Smooth muscle cell of the brain vasculature (primary cell): ENCODE measurements at places on chromosomes 5 and 9.

DNA sequence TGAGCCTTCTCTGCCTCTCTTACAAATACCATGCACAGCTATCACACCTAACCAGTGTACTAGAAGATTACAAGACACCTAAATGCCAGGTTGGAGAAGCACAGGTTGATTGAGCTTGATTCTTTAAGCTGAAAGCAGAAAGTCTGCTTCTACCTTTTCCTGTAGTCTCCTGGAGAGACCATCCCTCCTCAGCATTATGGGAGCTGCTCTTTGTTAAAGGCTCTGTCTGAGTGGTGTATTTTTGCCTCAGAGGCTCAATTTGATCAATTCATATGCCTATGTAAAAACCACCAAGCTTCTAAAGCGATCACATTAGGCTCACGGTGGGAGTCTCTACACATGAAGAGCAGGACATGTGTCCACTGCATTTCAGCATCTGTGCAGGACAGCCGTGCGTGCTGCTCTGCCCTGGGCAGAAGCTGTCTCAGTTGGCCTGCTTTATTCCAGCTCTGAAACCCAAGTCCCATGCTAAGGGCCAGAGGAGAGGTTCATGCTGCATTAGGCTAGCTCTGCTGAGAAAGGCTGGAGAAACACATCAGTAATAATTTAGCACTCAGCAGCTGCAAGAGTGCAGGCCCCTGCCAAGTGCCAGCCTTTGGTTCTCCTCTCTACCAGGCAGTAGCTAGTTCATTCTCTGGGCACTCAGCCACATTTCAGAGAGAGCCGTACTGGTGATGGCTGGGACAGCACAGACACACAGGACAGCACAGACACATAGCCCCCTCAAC is 41.7 kb downstream of the TMEM167A start:
- no peak for DNase-seq

DNA sequence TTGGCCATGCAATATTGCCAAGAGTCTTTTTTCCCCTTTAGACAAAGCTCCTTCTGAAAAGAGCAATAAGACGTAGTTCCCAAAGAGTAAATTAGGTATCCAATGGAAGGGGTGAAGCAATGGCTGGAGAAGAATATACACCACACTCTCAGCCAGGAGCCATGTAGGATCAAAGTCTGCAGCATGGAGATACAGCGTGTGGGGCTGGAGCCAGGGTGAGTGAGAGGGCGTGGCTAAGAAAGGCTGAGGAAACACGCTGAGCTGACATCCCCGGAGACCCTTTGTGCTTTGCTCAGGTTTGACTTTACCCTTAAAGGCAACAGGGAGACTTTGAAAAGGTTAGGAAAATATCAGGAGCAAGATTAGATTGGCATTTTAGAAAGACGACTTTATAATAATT is 87.1 kb upstream of the ELL2 start:
- no peak for DNase-seq

- DNase-seq: no peak
These were observed 91.8 kb upstream of the DPYSL3 start for GRCh38 chr5:147601652-147602051.

DNA sequence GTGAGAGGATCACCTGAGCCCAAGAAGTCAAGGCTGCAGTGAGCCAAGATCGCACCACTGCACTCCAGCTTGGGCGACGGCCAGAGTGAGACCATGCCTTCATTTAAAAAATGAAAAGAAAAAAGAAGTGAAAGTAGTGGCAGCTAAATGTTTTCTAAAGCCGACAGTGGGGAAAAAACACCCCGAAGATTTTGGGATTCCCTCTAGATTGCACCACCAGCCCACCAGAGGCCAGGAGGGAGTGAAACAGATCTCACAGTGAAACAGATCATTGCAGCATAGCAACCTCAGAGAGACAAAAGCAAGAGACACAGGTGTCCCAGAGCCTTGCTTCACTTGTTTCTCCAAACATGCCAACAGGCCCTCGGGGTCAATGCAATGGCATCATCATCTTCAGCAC is 156.8 kb downstream of the PAX5 start:
- DNase-seq: no peak

DNA sequence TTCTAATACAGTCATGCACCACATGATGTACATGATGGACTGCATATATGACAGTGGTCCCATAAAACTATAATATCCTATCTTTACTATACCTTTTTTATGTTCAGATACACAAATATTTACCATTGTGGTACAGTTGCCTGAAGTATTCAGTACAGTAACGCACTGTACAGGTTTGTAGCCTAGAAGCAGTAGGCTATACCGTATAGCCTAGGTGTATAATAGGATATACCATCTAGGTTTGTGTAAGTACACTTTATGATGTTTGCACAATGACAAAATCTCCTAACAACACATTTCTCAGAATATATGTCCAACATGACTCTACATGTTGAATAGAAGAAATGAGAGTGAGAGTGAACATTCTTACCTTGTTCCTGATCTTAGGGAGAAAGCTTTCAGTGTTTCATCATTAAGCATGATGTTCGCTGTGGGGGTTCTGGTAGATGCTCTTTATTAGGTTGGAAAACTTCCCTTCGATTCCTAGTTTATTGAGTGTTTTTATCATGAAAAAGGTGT is 31.8 kb downstream of the AMBP start:
- DNase-seq: no peak

DNA sequence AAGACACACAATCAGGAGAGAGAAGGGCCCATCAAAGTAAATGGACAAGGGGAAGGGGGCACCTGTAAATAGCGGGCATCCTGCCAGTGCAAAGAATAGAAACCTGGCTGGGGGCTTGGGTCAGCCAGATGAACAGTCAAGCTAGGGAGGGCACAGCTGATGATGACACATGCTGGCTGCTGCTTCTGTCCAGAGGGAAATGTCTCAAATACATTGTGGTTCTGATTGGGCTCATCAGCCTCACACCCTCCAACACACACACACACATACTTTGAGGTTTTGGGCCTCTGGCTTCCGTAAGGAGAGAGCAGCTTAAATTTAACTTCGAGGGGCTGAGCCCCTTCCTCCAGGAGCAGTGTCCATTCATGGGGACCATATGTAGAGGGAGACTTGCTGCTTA is 27.6 kb upstream of the SPATA31E1 start:
- no peak for DNase-seq

DNA sequence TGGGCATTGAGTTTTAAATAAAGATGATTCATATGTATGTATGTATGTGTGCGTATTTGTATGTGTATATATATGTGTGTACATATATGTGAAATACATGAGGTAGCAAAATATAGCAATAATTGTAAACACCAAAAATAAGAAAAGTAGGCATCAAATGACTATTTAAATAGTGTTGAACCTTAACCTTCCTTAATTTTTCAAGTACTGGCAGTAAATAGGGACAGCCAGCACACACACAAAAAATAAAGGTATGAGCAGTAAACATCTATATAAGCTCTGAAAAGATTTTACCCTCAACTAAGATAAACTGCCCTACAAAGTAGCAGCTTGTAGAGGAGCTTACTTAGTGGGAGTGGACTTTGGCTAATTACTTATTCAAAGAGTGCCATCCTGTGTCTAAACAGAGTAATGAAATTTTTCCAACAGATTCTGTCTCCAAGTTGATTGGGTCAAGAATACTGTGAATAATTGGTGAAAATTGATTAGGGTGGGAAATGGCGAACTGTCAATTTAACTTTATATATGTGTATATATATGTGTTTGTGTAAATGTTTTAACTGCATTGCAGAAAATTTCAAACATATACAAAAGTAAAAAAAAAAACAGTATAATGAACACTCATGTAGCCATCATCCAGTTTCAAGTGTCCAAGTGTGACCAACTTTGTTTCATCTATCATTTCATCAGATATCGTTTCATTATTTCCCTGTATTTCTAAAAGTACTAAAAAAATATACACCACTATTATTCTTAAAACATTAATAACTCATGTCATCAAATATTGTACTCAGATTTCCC is 2.0 kb upstream of the ADAMTS6 start:
- DNase-seq: no peak

GRCh38 chr5:90410178-90410762 is 714 bp upstream of the CETN3 start:
- peak; percentile 2 for DNase-seq

DNA sequence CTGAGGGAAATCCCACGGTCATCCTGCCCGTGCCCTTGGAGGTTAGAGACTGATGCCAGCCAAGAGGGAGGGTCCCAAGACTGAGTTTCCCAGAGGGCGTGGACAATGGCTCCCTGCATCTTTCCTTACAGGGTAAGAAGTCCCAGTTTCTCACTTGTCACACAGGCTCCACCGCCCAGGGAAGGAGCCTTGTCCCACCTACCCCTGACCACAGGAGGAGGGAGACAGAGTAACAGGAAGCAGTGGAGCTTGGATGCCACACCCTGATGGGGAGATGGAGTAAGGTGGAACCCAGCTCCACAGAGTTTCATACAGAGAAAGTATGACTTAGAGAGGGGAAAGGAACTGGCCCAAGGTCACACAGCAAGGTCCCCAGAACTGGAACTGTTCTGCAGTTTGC is 9.4 kb upstream of the CD74 start:
- DNase-seq: no peak

- DNase-seq: no peak
These were observed 599 bp downstream of the RAD1 start for GRCh38 chr5:34914671-34915138.

DNA sequence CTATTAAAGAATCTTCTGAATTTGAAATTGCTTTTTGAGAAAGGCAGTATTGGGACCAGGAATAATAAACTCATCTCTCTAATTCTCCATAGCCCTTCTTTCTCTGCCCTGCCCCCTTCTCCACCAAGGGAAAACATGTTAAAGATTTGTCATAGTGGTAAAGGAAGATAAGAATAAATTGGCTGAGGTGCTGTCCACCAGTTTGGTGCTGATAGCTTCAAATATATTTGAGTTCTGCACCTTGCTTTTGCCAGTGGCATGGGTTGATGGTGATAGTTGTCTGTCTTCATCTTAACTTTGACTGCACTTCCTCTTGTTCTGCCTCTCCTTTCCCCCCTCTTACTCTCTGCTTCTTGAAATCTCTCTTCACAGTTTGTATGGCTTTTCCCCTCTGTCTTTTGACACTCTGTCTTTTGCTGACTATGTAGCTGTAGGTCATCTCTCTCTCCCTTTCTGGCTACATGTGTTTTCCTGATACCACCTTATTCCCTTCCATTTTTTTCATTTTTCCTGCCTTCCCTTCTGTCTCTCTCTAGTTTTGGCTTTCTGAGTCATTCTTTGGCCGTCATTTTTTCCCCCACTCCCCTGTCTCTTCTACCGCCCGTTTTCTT is 56.6 kb downstream of the NDUFS4 start:
- DNase-seq: no peak

DNA sequence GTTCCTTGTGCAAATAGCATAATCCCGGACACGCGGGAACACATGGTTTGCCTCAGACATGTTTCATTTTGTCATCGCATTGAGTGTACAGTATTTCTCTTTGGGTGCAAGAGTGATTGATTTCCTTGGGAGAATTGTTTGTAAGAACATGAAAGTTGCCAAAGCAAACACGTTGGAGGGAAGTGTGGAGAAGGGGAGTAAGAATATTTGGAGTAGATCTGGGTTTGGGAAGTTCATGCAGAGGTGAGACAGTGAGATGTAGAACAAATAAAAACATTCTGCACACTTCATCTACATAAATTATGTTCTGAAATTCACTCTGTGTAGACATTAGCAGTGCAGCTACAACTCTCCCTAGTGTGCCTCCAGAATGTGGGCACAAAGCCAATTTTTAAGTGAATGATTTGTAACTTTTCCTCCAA is 24.0 kb downstream of the FOXD1 start:
- DNase-seq: no peak

- no peak for DNase-seq
These were observed 95.1 kb downstream of the NMUR2 start for GRCh38 chr5:152309926-152310450.

GRCh38 chr9:21153336-21154017 is 11.8 kb upstream of the IFNW1 start:
- DNase-seq: peak; percentile 7

GRCh38 chr9:86594724-86595123 is 240.5 kb upstream of the TUT7 start:
- no peak for DNase-seq

- no peak for DNase-seq
These were observed 76.2 kb downstream of the NRG2 start for GRCh38 chr5:139966856-139967255.

- no peak for DNase-seq
These were observed 41.6 kb downstream of the NEUROG1 start for GRCh38 chr5:135494196-135494595.

GRCh38 chr9:132328580-132328979 is 26.2 kb downstream of the SETX start:
- no peak for DNase-seq

GRCh38 chr5:138663009-138663408 is 87.8 kb upstream of the HSPA9 start:
- DNase-seq: no peak

GRCh38 chr5:107277485-107278125 is 393.1 kb downstream of the EFNA5 start:
- no peak for DNase-seq

DNA sequence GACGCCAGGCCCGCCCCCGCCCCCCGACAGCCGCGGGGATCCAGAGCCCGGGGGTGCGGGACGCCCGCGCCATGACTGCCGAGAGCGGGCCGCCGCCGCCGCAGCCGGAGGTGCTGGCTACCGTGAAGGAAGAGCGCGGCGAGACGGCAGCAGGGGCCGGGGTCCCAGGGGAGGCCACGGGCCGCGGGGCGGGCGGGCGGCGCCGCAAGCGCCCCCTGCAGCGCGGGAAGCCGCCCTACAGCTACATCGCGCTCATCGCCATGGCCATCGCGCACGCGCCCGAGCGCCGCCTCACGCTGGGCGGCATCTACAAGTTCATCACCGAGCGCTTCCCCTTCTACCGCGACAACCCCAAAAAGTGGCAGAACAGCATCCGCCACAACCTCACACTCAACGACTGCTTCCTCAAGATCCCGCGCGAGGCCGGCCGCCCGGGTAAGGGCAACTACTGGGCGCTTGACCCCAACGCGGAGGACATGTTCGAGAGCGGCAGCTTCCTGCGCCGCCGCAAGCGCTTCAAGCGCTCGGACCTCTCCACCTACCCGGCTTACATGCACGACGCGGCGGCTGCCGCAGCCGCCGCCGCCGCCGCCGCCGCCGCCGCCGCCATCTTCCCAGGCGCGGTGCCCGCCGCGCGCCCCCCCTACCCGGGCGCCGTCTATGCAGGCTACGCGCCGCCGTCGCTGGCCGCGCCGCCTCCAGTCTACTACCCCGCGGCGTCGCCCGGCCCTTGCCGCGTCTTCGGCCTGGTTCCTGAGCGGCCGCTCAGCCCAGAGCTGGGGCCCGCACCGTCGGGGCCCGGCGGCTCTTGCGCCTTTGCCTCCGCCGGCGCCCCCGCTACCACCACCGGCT is 1.0 kb downstream of the FOXE1 start:
- no peak for DNase-seq
